ENCODE measurements at places on chromosomes 7 and 10. TPM values are rescaled to one million over a fixed set of nuclear protein-coding genes. Genes with fewer than 3 reads are reported as not detected.

TUBB8 gene
- total RNA-seq = not detected

FRMD4A gene
- total RNA-seq = 65.6 TPM

OR2A7 gene
- total RNA-seq = 4.7 TPM

RABGEF1 gene
- total RNA-seq = 38.0 TPM

GJD4 gene
- not detected for total RNA-seq

- no peak for DNase-seq
Observed at GRCh38 chr7:104898434-104898833, 115.6 kb upstream of the KMT2E start.

DNA sequence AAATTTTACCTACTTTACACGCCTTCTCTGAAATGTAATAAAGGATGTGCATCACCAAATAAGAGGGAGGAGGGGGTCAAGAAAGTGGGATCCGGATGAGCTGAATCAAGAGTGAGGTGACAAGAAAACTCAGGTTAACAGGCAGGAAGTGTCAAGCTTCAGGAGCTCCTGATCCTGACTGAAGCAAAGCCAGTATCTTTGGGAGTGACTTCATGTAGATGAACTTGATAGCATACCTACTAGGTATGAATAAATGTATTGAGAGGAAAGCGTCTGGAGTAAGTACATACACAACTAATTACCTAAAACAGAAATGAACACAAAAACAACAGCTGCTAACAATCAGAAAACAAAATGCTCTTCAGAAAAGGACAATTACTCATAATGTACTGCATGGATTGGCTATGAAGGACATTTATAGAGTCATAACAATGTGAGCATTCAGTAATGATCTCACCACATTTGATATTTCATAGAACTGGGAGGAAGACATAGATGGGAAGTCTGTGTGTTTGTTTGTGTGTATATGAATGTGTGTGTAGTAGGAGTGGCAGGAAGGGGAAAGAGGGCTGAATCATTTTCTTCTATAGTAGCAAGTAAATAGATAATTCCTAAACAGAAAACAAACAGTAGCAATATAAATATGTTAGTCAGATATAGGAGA, 29.4 kb downstream of the PRKG1 start:
- DNase-seq = no peak

DNA sequence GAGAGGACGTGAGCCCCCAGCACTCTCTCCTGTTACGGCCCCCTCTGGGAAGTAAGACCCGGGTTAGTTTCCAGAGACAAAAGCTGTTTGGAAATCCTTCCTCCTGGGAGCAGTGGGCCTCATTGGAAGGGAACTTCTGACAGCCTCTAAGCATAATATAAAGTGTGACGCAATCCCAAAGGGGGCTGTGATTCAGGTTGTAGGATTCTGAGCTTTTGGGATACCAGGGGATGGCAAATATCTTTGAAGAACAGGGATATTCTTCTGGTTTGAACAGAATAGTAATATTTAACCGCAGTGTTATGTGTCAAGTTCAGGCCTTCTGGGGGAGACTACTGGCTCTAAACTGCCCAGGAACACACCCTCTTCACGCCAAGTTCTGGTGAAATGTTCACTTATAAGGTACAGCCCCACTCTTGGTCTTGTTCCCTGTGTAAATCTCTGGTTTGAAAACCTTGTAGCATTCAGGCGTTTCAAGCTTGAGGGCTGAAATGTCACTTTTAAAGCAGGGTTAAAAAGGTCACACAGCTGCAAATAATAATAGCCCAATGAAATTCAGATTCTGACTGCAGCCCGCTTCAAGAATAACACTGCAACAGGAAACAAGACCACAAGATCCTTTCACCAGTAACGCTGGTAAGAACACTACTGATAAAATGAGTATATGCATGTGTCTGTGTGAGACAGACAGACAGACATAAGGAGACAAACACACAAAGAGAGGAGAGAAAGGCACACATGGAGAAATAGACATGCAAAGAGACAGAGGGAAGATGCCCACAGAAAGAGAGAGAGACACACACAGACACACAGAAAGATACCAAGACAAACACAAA, 69.0 kb downstream of the CREB5 start:
- no peak for DNase-seq

GRCh38 chr10:98074315-98074911, 44.0 kb upstream of the CRTAC1 start:
- DNase-seq = no peak

DNA sequence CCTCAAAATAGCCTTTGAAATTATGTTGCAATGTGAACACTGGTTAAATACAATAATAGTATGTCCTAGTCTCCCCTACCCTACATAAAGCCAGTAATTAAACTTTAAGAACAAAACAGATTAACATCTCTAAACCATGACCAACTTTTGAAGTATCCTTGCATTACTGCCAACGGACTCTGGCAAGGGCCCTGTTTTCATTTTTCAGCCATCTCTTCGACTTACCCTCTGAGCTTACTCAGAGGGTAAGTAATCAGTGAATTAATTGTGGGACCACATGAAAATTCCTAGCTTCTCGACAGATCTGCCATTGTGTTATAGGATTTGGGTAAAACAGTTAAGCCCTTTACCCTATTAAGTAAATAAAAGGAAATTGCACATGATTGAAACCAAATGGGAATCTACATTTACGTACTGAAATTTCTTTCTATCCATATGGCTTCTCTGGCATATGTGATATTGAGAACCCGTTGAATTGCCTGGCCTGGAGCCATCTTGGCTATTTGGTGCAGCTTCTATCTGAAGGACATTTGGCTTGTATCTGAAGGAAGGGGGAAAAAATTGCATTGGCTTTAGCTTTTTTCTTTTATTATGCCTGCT, 39.6 kb downstream of the DYNC1I1 start:
- no peak for DNase-seq

GRCh38 chr10:6327961-6328698, 125.4 kb downstream of the PFKFB3 start:
- no peak for DNase-seq
